ENCODE measurements at places on chromosomes 1 and 21. TPM values are rescaled to one million over a fixed set of nuclear protein-coding genes. Genes with fewer than 3 reads are reported as not detected.
A peak's percentile ranks its signal among the peaks of the same experiment; 100 is the strongest.

The PI4KB gene
- 45.6 TPM for total RNA-seq

GRCh38 chr1:46689897-46690296, 18.2 kb downstream of the TEX38 start:
- no peak for DNase-seq

DNA sequence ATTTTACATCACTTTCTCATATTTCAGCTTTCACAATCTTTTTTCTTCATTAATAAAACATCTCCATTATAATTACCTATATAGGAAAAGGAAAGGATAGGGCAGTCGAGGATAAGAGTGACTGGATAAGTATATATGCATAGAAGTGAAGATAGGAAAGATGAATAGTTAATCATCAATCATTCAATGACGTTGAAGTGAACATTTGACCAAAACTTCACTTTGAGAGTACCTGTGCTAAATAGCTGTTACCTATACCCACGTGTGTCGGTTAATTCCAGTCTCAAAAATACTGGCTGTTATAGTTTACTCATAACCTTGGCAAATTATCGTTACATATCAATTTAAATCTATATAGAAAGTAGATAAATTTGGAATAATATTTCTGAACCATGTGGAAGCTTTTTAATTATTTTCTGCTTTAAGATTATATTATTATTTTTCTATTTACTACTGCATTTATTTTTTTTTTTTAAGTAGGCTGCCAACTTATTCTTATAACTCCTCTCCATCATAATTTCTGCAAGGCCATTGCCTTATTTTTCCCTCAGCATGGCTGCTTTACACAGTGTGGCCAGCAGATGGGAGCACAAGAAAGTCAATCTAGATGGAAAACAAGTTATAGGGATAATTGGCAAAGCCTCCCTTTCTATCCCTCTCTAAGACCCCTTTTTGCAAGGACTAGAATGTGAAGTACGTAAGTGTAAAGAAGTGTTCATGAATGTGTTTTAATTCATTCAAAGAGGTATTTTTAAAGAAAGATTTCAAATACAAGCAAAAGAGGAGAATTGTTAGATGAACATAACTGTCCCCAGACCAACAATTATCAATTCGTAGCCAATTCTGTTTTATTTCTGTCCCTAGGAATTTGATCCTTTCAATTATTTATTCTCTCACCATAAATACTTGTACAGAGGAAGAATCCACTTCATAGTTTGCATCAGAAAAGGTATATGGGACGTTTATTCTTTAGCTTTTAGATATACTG, 290.4 kb downstream of the KCNT2 start:
- DNase-seq = peak; percentile 49

DNA sequence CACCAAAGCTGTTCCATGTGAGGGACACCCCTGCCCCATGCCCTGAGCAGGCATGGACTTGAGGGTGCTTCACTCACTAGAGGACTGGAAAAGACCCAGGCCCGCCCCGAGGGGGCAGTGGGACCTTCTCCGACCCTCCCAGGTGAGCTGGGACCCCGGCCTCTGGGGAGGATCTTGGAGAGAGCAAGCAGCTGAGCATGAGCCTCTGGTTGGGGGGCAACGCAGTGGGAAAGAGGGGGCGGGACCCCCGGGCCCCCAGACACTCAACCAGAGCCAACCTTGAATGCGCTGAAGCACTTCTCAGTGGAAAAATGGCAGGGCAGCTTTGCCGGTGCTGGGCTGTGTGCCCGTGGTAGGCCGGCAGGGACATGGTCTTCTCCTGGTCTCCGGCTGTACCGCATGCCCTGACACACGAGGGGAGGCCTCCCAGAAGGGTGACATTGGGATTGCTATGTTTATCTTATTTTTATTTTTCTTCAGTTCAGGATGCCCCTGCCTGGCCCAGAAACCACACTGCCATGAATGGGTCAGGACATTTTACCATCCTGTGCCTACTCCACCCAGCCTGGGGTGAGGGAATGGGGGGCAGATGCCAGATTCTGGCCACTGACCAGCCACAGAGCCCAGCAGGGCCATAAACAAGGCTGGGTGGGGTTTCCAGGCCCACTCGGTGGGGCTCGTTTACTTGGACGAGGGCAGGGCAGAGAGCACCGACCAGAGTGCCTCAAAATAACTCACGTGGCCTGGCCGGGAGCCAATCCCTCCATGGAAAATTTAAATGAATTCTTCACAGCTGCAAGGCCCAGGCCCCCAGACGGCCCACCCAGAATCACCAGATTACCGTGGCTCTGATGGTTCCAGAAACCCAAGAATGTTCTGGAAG, 17.2 kb upstream of the LAPTM5 start:
- DNase-seq = no peak

DNA sequence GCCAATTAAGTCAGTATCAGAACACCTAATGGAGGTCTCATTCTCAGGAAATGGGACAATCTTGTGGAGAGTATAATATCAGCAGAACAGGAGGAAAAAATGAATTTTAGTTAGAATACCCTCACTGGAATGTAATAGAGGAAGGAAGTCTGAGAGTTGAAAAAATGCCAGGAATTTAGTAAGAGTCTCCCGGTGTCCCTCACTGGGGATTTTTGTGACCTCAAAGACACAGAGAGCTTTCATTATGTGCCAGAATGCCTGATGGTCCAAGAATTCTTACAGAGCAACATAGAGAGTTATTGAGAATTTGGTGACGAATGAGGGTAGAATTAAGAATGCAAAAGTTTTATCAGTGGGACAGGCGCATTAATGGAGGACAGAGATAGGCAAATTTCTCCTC, 443.5 kb upstream of the B3GALT2 start:
- no peak for DNase-seq

The SLC45A3 gene
- 5.6 TPM for total RNA-seq

The HRNR gene
- total RNA-seq = not detected

GRCh38 chr1:10063878-10064277, 31.1 kb downstream of the UBE4B start:
- DNase-seq = no peak

The ARHGAP30 gene
- not detected for total RNA-seq

All from LHCN-M2 (cell line).